ENCODE measurements at places on chromosomes 11 and 22. TPM values are rescaled to one million over a fixed set of nuclear protein-coding genes. Genes with fewer than 3 reads are reported as not detected.

DNA sequence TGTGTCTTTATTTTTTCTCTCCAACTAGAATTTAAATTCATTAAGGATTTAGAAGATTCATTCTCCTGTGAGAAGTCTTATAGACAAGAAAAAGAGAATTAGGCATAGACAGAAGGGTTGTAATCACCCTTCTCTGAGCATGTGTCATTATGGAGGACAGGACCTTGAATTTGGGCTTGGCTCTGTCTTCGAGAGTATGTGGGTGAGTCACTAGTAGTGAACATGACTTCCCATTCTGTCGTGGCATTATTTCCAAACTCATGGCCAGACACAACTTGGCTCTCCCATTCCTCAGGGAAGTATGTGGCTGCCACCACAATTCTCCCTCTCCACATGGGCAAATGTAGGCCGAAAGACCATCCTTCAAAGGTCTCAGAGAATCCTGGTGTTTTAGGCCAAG lies 14.3 kb upstream of the ANKK1 start:
- no peak for DNase-seq

The OR5D16 gene
- not detected for total RNA-seq

DNA sequence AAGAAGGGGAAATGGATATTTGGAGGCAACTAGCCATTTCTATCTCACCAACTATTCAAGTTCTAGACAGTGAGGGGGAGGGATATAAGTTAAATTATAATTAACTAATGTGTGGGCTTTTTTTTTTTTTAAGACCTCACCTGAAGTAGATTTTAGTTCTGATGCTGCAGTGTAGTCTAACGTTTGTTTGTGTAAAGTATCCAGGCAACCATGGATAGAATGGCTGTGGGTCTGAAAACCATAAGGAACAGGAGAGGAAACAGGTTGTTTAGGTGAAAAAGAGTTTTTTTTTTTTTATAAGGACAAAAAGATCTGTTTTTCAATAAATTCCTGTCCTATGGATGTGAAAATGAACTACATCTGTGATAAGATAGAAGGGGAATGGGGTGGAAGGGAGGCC lies 262.4 kb upstream of the PLET1 start:
- no peak for DNase-seq

GRCh38 chr11:59284773-59285129 lies 72.0 kb upstream of the MPEG1 start:
- no peak for DNase-seq

The F2 gene
- 0.23 TPM for total RNA-seq

The APOBEC3H gene
- 1.5 TPM for total RNA-seq

The OR4A16 gene
- not detected for total RNA-seq

The CRACR2B gene
- total RNA-seq = 28.0 TPM

The TUBA8 gene
- total RNA-seq = 5.7 TPM

The TBX10 gene
- not detected for total RNA-seq

The NXPE1 gene
- 0.46 TPM for total RNA-seq

The JAM3 gene
- 27.2 TPM for total RNA-seq

DNA sequence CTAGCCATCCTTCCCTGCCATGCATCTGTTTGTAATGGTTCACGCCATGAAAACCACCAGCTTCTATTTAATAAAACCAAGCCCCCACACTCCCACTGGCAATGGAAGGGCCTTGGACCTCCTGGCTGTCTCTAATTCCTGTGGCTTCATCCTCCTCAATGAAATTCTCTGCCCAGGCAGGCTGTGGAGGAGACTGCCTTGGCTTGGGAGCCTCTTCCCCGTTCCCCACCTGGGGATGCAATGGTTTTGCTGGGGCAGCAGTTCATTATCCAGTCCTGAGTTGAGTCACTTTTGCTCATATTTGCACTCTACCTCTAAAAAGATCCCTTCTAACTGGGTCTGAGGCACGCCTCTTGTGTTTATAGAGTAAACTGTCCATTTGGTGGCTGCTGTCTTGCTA lies 515.8 kb downstream of the NTM start:
- no peak for DNase-seq

DNA sequence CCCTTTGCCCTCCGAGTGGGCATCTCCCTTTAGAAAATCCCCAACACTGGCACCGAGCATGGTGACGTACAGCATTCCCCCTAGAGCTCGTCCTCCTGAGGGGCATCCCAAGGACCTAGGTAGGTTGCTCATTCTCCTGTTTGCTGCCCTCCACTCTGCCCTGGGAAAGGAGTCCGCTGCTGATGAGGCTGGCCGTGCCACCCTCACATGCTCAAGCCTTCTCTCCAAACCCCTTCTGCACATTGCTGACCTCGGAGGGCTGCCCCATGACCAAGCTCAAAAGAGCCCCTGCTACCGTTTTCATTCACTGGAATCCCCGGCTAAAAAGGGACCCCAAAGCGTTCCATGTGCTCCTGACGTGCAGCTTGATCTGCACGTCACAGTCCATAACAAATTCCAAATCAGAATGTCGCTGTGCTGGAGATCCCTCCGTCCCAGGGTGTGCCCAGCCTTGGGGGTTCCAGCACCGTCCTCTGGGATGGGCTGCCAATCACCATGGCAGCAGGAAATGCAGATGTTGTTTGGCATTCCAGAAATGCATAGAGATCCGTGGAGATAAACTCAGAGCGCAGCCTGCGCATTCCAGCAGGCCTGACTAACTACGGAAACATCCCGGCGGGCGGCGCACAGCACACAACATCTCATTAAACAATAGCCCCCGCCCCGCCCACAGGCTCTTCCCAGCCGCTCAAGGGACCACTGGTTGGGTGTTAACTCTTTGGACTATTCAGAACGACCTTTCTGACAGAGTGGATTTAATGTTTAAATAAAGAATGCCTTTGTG lies 26.3 kb upstream of the GNB1L start:
- peak; percentile 68 for DNase-seq

DNA sequence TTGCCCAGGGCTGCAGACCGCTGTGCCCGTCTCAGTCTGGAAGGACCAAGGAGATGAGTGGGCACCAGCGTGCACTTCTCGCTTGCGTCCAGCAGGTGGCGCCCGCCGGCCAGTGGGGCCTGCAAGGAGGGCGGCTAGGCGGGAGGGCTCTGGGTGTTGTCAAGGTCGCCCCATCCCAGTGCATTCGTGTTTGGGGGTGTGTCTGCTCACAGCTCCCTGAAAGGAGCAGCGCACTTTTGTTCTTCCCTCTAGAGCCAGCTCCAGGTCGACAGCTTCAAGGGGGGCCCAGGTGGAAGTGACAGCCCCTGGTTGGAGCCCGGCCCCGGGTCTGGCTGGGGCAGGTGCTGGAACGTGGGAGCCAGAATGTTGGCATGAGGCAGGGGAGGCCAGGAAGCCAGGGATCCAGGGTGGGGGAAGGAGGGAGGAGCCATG lies 23.4 kb upstream of the MPPED1 start:
- peak; percentile 95 for DNase-seq

DNA sequence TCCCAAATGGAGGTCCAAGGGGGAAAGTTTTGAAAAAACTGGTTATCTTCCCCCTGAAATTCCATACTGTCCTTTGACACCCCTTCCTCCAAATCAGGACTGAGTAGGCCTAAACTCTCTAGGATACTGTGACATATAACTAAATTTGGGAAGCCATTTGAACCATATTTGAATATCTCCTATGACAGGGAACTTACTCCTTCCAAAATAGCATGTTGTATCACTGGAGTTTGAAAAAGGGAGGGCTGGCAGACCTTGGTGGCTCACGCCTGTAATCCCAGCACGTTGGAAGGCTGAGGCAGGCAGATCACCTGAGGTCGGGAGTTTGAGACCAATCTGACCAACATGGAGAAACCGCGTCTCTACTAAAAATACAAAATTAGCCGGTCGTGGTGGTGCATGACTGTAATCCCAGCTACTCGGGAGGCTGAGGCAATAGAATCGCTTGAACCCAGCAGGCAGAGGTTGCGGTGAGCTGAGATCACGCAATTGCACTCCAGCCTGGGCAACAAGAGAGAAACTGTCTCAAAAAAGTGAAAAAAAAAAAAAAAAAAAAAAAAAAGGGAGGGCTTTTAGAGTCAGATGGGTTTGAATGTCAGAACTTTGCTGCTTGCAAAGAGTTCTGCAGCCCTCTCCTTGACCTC lies 42.4 kb downstream of the PIK3C2A start:
- no peak for DNase-seq

- no peak for DNase-seq
Measured at GRCh38 chr11:105244160-105244825, 104.7 kb upstream of the CARD18 start.

The CDKN1C gene
- 40.4 TPM for total RNA-seq

GRCh38 chr11:120183701-120184141 lies 27.1 kb upstream of the OAF start:
- peak; percentile 42 for DNase-seq

DNA sequence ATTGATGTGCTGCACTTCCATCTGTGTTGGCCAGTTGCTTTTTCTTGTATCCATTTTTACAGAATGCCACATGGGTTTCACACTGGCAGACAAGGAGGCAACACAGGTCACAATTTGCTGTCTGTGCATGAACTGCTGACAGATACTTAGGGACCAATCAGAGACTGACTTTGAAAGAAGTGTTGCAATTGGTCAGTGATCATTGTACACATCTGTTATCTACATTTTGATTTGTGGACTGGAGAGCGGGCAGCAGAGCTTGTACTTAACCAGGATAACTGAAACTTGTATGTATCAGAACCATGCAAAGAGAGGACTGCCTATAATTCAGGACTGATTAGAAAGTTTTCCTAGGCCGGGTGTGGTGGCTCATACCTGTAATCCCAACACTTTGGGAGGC lies 21.8 kb downstream of the PRR5 start:
- no peak for DNase-seq

- DNase-seq = no peak
Measured at GRCh38 chr11:60973699-60974098, 2.2 kb downstream of the CD6 start.

The APOBEC3A gene
- 68.0 TPM for total RNA-seq

DNA sequence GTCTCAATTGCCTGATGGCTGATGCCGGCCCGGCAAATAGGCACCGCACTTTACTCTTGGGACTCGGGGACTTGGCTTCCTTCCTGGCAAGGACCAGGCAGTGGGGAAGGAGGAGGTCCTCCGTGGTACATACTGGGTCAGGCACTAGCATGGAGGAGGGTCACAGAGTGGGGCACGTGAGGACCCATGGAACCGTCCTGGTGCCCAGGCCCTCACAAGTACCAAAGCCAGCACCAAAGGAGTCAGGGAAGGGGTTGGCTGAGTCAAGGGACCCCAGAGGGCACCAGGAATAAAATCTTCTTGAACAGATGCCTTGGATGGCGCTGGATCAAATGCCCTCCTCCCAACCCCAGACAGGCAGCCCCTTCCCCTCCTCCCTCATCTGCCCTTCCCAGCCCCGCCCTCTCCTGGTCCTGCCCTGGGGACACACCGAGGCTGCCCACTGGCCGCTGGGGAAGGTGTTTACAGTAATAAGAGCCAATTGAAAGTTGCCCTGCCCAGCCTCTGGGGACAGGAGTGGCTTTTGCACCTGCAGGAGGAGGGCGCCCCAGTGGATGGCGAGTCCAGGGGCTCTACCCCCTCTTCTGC lies 5.6 kb upstream of the CARNS1 start:
- DNase-seq = peak; percentile 91

The DCDC1 gene
- total RNA-seq = 0.23 TPM

- DNase-seq = no peak
Measured at GRCh38 chr22:38450234-38450797, 4.7 kb downstream of the KCNJ4 start.

The CCDC73 gene
- total RNA-seq = 0.46 TPM

The SNX32 gene
- 0.59 TPM for total RNA-seq

DNA sequence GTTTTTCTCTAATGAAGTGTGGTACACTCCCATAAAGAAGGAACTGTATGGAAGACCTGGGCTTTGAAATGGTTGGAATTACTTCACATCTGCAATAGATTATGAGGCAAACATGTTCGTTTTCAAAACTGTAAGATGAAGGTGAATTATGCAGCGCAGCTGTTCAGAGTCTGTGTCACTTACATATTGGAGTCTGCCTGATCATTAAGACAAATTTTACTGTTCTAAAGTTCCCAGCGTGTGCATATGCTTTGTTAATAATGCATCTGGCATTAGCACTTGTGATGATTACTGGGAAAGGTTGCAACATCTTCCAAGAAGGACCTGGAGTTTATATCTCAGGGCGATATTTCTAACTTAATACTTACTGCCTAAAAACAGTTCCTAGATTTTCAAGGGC lies 255.2 kb upstream of the ZC3H12C start:
- no peak for DNase-seq

The OR51B2 gene
- not detected for total RNA-seq

DNA sequence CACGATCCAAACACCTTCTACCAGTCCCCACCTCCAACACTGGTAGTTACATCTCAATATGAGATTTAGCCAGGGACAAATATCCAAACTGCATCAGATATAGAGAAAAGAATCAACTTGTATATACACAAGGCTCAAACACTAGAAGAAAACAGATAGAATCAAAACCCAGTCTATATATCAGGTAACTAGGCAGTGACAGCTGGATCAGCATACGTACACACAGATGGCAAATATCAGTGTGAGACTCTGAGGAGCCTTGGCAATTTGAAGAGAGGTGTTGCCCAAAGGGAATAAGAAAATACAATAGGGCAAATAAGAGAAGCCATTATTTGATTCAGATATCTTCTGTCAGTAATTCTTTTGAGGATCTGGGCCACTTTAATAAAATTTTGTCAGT lies 951.3 kb upstream of the CHORDC1 start:
- no peak for DNase-seq

DNA sequence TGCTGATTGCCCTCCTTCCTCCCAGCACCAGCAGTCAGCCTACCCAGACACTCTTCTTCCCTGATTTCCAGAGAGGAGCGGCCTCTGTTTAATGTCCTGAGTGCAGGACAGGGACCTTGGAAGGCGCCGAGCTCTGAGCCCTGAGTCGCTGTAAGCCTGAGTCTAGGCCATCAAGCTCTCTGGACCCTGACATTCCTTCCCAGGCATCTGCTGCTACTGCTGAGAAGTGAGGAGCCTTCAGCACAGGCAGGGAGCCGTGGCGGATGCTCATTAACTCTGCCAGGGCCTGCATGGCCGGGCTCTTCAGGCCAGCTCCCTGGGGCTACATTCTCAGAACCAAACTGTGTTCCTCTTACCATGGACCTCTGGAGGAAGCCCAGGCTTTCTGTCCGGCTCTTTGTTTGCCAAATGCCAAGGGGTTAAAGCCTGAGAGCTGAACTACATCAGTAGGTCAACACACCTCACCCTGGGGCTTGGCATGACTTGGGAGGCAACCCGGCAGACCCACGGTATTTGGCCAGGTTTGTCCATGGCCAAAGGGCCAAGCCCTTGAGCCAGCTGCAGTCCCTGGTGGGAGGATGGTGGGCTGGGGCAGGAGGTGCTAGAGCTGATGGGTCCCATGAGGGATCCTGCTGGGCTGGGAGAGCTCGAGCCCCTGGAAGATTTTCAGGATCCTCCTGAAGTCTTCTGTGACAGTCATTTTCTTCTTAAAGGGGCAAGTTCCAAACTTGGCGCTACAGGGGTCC lies 721.4 kb downstream of the BRD1 start:
- DNase-seq = no peak

The DNAJB7 gene
- total RNA-seq = not detected
